ENCODE measurements at places on chromosomes 11 and 22.

DNA sequence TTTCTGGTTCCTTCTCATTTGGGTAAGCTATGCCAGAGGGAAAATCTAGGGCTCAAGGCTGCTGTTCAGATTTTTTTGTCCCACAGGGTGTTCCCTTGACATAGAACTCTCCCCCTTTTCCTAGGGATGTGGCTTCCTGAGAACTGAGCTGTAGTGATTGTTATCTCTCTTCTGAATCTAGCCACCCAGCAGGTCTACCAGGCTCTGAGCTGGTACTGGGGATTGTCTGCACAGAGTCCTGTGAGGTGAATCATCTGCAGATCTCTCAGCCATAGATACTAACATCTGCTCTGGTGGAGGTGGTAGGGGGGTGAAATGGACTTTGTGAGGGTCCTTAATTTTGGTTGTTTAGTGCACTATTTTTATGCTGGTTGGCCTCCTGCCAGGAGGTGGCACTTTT, 167.3 kb upstream of the PGR start:
- no peaks in the 10 kb centered on the region for H3K36me3 ChIP-seq
- no peak overlapping the region for H3K27ac ChIP-seq
- no peaks in the 10 kb centered on the region for H3K27me3 ChIP-seq
- H3K4me1 ChIP-seq, result no peaks in the 10 kb centered on the region

GRCh38 chr11:94934362-94934761, 39.0 kb downstream of the CWC15 start:
- H3K4me3 ChIP-seq, result no peak overlapping the region
- no peaks in the 10 kb centered on the region for H3K36me3 ChIP-seq
- H3K4me1 ChIP-seq, result peaks cover 14% of the 10 kb centered on the region
- no peaks in the 10 kb centered on the region for H3K27me3 ChIP-seq
- no peak for DNase-seq

- no peaks in the 10 kb centered on the region for H3K36me3 ChIP-seq
- no peak overlapping the region for H3K4me3 ChIP-seq
- no peaks in the 10 kb centered on the region for H3K27me3 ChIP-seq
- H3K27ac ChIP-seq, result no peak overlapping the region
Observed at GRCh38 chr11:101870510-101870909, 44.3 kb upstream of the CEP126 start.

GRCh38 chr11:69434471-69434931, 47.0 kb upstream of the LINC01488 start:
- H3K4me3 ChIP-seq, result no peak overlapping the region
- no peak overlapping the region for H3K27ac ChIP-seq
- no peak for DNase-seq
- H3K27me3 ChIP-seq, result no peaks in the 10 kb centered on the region
- no peaks in the 10 kb centered on the region for H3K36me3 ChIP-seq

GRCh38 chr22:20021196-20022181, 579 bp downstream of the TANGO2 start:
- peak overlapping the region; percentile 99 for H3K27ac ChIP-seq
- H3K4me3 ChIP-seq, result peak overlapping the region; percentile 98
- H3K4me1 ChIP-seq, result peaks cover 24% of the 10 kb centered on the region
- H3K27me3 ChIP-seq, result no peaks in the 10 kb centered on the region
- no peaks in the 10 kb centered on the region for H3K36me3 ChIP-seq

DNA sequence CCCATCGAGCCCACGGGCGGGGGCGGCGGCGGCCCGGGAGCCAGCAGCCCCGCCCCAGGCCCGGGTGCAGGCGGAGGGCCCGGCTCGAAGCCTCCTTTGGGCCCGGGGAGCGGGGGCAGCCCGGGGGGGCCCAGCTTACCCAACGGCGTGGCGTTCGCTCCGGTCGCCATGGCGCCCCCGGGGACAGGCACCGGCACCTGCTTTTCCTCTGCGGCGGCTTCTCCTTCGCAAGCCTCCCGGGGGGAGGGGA, 194 bp downstream of the SF1 start:
- DNase-seq, result no peak
- no peaks in the 10 kb centered on the region for H3K27me3 ChIP-seq
- H3K4me1 ChIP-seq, result peaks cover 48% of the 10 kb centered on the region
- peak overlapping the region; percentile 63 for H3K4me3 ChIP-seq
- H3K27ac ChIP-seq, result peak overlapping the region; percentile 99

DNA sequence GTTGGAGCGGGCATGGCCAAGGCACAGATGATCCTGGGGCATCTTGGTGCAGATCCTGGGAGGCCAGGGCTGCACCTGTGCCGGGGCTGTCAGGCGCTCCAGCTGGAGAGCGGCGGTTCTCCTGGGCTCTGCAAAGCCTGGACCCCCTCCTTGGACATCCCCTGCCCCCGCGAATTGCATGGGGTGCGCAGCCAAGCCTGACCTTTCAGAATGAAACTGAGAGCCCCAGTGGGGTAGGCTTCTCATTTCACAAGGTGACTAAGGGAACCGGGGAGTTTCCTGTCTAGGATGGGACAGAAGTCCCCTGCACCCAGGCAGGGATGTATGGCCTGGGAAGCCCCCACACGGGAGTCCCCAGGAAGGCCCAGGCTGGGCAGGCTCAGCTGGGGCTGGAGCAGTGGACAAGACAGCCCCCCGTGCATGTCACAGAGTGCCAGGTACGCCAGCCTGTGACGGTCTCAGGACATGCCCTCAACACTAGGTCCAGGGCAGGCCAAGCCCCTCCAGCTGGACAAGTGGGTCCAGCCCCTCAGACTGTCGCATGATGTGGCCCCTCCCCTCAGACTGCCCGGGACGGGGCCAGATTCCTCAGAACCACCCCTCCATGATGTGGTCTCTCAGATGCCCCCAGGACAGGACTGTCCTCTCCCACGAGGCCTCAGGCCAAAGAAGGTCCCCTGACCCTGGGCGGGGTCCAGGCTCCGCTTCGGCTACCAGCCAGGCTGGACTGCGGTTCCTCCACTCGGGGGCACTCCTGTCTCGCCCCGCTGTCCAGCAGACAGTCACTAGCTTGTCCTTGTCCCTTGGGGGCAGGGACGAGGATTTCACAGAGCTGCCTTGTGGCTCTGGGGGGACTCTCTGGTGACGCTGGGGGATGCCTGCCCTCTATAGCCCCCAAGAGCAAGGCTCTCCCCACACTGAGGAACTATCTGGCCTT, 2.3 kb downstream of the LSP1 start:
- H3K4me3 ChIP-seq, result no peak overlapping the region
- DNase-seq, result no peak
- H3K27ac ChIP-seq, result peak overlapping the region; percentile 80

DNA sequence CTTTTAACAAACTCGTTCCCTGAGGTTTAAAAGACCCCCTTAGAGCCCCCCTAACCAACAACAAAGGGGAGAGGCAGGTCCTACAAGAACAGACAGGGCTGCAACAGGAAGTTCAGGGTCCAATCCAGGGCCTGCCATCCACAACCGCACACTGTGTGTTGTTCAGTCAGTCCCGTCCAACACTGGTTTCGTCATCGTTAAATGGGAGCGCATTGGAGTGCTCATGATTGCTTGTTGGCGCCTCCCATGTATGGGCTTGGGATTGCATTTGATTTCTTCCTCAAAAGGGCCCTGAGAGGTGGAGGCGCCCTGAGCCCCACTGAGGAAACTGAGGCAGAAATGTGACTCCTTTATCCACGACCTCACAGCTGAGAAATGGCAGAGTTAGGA, 174.1 kb downstream of the MN1 start:
- H3K27ac ChIP-seq, result no peak overlapping the region
- no peaks in the 10 kb centered on the region for H3K27me3 ChIP-seq
- no peak for DNase-seq
- H3K4me1 ChIP-seq, result no peaks in the 10 kb centered on the region
- no peaks in the 10 kb centered on the region for H3K36me3 ChIP-seq
- no peak overlapping the region for H3K4me3 ChIP-seq

DNA sequence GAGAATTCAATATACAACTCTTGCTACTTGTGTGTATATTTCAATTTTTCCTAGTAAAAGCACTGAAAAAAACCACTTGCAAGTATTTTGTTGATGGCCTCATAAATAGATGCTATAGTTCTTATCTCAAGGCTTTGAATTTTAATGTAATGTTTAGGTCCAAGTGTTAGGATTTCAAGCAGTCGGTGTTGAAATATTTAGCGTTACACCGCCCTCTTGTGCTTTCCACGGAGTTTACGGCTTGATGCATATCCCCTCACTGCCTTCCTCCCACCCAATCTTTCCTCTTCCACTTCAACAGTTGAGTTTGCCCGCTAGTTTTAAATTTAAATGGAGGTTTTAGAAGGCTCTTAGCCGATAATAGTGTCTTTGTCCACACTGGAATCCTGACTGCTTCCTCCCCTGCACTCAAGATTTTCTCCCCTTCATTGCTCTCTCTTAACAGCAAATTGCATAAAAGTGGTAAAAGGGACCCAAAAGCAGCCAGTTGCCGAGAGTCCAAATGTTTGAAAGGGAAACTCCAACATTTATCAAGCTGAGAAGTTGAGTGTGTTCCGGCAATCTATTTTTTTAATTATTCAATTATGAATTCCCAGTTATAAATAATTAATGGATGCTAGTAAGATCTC, 25.9 kb upstream of the HTATIP2 start:
- H3K36me3 ChIP-seq, result no peaks in the 10 kb centered on the region
- H3K27me3 ChIP-seq, result peaks cover 4% of the 10 kb centered on the region
- H3K4me1 ChIP-seq, result no peaks in the 10 kb centered on the region
- no peak overlapping the region for H3K4me3 ChIP-seq
- H3K27ac ChIP-seq, result no peak overlapping the region

DNA sequence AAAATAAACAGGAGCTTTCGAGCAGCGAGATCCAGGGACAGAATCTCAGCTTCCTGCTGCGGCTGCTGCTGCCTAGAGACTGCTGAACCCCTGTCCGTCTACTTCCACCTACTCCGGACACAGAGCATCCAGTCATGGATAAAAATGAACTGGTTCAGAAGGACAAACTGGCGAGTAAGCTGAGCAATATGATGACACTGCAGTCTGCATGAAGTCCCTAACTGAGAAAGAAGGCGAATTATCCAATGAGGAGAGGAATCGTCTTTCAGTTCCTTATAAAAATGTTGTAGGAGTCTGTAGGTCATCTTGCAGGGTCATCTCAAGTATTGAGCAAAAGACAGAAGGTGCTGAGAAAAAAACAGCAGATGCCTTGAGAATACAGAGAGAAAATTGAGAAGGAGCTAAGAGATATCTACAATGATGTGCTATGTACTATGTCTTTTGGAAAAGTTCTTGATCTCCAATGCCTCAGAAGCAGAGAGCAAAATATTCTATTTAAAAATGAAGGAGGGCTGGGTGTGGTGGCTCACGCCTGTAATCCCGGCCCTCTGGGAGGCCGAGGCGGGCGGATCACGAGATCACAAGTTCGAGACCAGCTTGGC, 11.1 kb upstream of the MS4A2 start:
- H3K27me3 ChIP-seq, result no peaks in the 10 kb centered on the region
- H3K27ac ChIP-seq, result no peak overlapping the region
- no peak for DNase-seq
- H3K4me1 ChIP-seq, result no peaks in the 10 kb centered on the region
- no peak overlapping the region for H3K4me3 ChIP-seq
- H3K36me3 ChIP-seq, result no peaks in the 10 kb centered on the region
